Stimulated activated CD8-positive, alpha-beta memory T cell treated with anti-CD3 and anti-CD28 coated beads, Interleukin-7, amount 100 ng/mL, for 1 hour (primary cell): ENCODE measurements at places on chromosomes 4 and X.

DNA sequence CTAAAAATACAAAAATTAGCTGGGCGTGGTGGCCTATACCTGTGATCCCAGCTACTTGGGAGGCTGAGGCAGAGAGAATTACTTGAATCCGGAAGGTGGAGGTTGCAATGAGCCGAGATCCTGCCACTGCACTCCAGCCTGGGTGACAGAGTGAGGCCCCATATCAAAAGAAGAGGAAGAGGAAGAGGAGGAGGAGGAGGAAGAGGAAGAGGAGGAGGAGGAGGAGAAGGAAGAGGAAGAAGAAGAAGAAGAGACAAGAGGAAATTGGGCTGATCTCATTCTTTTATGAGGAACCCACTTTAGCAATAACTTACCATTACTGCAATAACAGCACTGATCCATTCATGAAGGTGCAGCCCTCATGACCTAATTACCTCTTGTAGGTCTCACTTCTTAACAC is 138.9 kb upstream of the GIMD1 start:
- no peak for DNase-seq

GRCh38 chr4:182653596-182653995 is 263.6 kb downstream of the DCTD start:
- no peak for DNase-seq

- no peak for DNase-seq
Measured at GRCh38 chrX:30217465-30217864, 2.1 kb downstream of the MAGEB2 start.

- DNase-seq: no peak
Measured at GRCh38 chr4:61239250-61239649, 39.1 kb downstream of the ADGRL3 start.
